ENCODE measurements at places on chromosomes 11 and 22. TPM values are rescaled to one million over a fixed set of nuclear protein-coding genes. Genes with fewer than 3 reads are reported as not detected.
A peak's percentile ranks its signal among the peaks of the same experiment; 100 is the strongest.

DNA sequence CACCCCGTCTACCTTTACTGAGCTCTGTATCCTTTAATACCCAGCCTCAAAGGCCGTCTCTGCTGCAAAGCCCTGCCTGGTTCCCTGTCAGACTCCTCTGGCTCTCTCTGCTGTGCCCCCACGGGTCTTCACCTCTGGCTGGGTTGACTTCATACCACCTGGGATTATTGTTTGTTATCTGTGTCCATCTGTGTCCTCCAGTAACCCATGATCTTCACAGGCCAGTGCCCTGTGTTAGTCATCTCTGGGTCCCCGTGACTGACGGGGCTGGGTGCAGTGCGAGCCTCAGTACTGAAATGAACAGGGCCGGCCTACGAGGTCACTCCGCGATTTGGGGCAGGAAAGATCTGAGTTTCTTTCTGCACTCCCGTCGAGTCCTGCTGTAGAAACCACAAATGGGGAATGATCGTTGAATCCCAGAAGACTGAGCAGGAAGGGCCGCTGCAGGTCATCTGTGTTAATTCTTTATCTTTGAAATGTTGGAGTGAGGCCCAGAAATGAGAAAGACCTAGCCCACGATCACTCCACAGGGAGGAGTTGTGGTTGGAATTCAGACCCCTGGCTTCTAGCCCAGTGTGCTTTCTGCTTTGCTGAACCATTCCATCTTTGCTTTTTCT, 12.3 kb upstream of the TUB start:
- H3K27me3 ChIP-seq, result peaks cover 36% of the 10 kb centered on the region
- DNase-seq, result peak; percentile 92
- peaks cover 18% of the 10 kb centered on the region for H3K4me1 ChIP-seq
- no peak overlapping the region for H3K4me3 ChIP-seq
- H3K36me3 ChIP-seq, result no peaks in the 10 kb centered on the region

DNA sequence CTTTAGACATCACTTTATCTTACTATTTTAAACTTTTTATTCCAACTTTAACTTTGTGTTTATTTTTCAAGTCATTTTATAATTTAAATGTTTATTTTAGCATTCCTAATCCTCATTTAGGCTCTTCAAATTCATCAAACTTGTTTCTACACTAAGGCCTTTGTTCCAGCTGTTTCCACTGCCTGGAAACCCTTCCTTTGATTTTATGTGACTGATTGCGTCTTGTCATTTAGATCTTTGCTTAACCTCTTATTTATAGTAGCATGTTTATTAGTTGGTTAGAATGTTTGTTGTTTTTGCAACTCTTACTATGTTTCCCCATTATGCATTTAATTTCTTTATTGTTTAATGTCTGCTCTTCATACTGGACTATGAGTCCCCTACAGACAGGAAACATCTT, 132.0 kb downstream of the FAM181B start:
- H3K4me3 ChIP-seq, result no peak overlapping the region
- H3K27ac ChIP-seq, result no peak overlapping the region
- DNase-seq, result no peak
- no peaks in the 10 kb centered on the region for H3K36me3 ChIP-seq

GRCh38 chr11:2466869-2467694, 22.3 kb downstream of the KCNQ1 start:
- DNase-seq, result no peak
- H3K36me3 ChIP-seq, result no peaks in the 10 kb centered on the region
- H3K4me3 ChIP-seq, result no peak overlapping the region
- H3K27me3 ChIP-seq, result no peaks in the 10 kb centered on the region
- no peak overlapping the region for H3K27ac ChIP-seq

GRCh38 chr22:25048659-25049647, 96.4 kb downstream of the KIAA1671 start:
- H3K27me3 ChIP-seq, result no peaks in the 10 kb centered on the region
- peak; percentile 18 for DNase-seq
- no peaks in the 10 kb centered on the region for H3K4me1 ChIP-seq
- H3K36me3 ChIP-seq, result no peaks in the 10 kb centered on the region
- H3K4me3 ChIP-seq, result no peak overlapping the region

- H3K4me3 ChIP-seq, result no peak overlapping the region
- no peaks in the 10 kb centered on the region for H3K36me3 ChIP-seq
- H3K27ac ChIP-seq, result no peak overlapping the region
- H3K27me3 ChIP-seq, result peaks cover 72% of the 10 kb centered on the region
Measured at GRCh38 chr11:8265681-8266241, 2.1 kb upstream of the LMO1 start.

GRCh38 chr22:29994027-29994715, 86.1 kb upstream of the HORMAD2 start:
- H3K4me3 ChIP-seq, result no peak overlapping the region
- peaks cover 3% of the 10 kb centered on the region for H3K36me3 ChIP-seq
- DNase-seq, result peak; percentile 92
- H3K27ac ChIP-seq, result peak overlapping the region; percentile 84

GRCh38 chr11:82883853-82884252, 16.4 kb downstream of the PRCP start:
- H3K27ac ChIP-seq, result no peak overlapping the region
- H3K4me3 ChIP-seq, result no peak overlapping the region
- H3K27me3 ChIP-seq, result no peaks in the 10 kb centered on the region
- no peaks in the 10 kb centered on the region for H3K36me3 ChIP-seq
- DNase-seq, result no peak

GRCh38 chr11:34856251-34856650, 59.9 kb downstream of the APIP start:
- H3K27ac ChIP-seq, result no peak overlapping the region
- no peaks in the 10 kb centered on the region for H3K36me3 ChIP-seq
- no peaks in the 10 kb centered on the region for H3K4me1 ChIP-seq
- H3K4me3 ChIP-seq, result no peak overlapping the region

DNA sequence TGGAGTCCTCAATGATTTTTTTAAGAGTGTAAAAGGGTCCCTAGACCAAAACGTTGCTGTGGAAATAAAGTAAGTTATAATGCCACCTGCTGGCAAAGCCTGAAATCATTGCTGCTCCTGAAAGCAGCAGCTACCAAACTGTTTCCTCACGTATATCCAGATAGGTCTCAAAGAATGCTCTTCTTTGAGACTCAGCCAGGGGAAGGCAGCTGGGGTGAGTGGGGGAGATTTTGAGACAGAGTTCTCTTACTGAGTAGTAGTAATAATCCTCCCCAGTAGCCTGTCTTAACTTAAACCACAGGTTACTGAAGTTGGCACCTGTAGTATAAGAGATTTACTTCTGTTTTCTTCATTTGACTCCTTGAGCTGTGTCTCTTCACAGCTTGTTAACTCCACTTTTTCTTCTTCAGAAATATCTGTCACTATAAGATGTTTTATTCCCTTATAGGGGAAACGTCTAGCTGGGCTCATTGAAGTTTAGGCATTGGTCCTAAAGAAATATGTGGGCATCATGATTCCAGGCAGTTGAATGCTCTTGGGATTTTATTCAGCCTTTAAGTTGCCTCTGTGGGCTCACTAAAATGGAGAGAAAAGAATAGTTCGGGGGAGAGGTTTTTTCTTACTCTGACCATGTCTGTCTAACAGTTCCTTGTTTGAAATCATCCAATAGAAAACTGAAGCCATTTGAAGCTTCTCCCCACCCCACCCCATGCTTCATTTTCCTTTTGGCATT, 77.9 kb downstream of the BTBD10 start:
- H3K4me1 ChIP-seq, result no peaks in the 10 kb centered on the region
- H3K27me3 ChIP-seq, result no peaks in the 10 kb centered on the region
- H3K4me3 ChIP-seq, result no peak overlapping the region
- H3K36me3 ChIP-seq, result peaks cover 26% of the 10 kb centered on the region
- DNase-seq, result peak; percentile 25

DNA sequence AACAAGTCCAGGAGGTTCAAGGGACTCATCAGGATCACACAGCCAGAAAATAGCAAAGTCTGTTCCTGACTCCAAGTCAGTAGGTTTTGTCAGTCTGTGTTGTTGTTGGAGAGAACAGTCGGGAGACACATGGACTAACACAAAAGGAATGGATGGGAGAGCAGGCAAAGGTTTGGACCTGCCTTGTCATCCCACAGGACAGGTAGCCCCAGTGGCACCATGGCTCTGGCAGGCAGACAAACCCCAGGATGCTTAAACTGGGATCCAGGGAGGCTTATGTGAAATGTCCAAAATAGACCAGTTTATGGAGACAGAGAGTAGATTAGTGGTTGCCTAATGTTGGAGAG, 201.6 kb upstream of the NAV2 start:
- peaks cover 35% of the 10 kb centered on the region for H3K27me3 ChIP-seq
- no peak overlapping the region for H3K27ac ChIP-seq
- no peak for DNase-seq
- H3K4me3 ChIP-seq, result no peak overlapping the region
- no peaks in the 10 kb centered on the region for H3K36me3 ChIP-seq

GRCh38 chr22:32539631-32540421, 65.2 kb downstream of the FBXO7 start:
- H3K36me3 ChIP-seq, result no peaks in the 10 kb centered on the region
- peak; percentile 55 for DNase-seq
- no peak overlapping the region for H3K27ac ChIP-seq
- peaks cover 14% of the 10 kb centered on the region for H3K27me3 ChIP-seq
- no peak overlapping the region for H3K4me3 ChIP-seq
- no peaks in the 10 kb centered on the region for H3K4me1 ChIP-seq

- no peak overlapping the region for H3K4me3 ChIP-seq
- no peaks in the 10 kb centered on the region for H3K4me1 ChIP-seq
- peak; percentile 7 for DNase-seq
Measured at GRCh38 chr11:2428322-2428795, 16.0 kb downstream of the TRPM5 start.

DNA sequence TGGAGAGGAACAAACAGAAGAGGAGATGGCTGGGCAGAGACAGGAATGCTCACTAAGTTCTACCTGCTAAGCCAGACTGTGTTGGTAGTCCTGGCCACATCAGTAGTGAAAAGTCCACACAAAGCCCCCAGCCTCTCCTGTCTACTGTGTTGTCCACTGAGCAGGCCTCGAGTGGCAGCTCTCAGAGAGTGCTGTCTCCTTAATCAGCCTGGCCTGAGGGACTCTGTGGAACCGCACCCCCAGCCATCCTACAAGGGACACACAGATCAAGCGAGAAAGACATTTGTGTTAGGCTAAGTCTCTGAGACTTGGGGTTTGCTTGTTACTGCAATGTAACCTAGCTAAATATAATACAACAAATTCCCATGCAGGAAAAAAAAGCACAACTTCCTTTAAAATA, 71.0 kb downstream of the PACSIN2 start:
- H3K4me1 ChIP-seq, result peaks cover 39% of the 10 kb centered on the region
- H3K4me3 ChIP-seq, result no peak overlapping the region
- H3K27ac ChIP-seq, result no peak overlapping the region
- DNase-seq, result no peak

- no peaks in the 10 kb centered on the region for H3K27me3 ChIP-seq
- no peak for DNase-seq
- no peaks in the 10 kb centered on the region for H3K4me1 ChIP-seq
Measured at GRCh38 chr11:47500121-47500520, 51.2 kb upstream of the RAPSN start.

DNA sequence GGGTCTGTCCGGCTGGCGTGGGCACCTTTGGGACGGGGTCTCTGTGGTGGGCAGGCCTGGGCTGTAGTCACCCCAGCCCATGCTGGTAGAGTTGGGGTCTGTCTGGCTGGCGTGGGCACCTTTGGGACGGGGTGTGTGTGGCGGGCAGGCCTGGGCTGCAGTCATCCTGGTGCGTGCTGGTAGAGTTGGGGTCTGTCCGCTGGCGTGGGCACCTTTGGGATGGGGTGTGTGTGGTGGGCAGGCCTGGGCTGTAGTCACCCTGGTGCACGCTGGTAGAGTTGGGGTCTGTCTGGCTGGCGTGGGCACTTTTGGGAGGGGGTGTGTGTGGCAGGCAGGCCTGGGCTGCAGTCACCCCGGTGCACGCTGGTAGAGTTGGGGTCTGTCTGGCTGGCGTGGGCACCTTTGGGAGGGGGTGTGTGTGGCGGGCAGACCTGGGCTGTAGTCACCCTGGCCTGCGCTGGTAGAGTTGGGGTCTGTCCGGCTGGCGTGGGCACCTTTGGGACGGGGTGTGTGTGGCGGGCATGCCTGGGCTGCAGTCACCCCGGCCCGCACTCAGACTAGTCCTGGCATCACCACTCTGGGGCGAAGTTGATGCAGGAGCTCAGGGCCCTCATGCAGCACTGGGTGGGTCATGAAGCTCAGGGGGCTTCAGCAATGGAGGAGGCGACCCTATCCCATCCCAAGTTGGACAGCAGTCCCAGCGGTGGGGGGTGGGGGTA, 19.3 kb downstream of the PRR33 start:
- H3K27ac ChIP-seq, result no peak overlapping the region
- peaks cover 8% of the 10 kb centered on the region for H3K4me1 ChIP-seq
- no peak overlapping the region for H3K4me3 ChIP-seq
- H3K36me3 ChIP-seq, result no peaks in the 10 kb centered on the region
- peaks cover 4% of the 10 kb centered on the region for H3K27me3 ChIP-seq
- no peak for DNase-seq

DNA sequence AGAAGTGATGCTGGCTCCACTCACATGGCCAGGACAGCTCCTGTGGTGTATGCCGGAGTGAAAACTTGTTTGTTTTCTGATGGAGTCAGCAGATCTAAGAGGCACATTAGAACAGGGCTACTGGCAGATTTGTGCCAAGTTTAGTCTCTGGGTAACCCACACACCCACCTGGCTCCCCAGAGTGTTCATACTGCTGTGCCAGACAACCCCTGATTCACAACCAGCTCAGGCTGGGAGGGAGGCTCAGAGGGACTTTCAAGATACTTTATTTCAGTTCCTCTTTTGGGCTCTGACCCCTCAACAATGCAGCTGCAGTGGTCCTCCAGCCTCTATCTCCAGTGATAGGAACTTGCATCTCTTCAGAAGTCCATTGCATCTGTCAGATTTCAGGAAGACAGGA, 8.5 kb downstream of the NTM start:
- H3K4me3 ChIP-seq, result no peak overlapping the region
- no peaks in the 10 kb centered on the region for H3K4me1 ChIP-seq
- peaks cover 41% of the 10 kb centered on the region for H3K27me3 ChIP-seq
- H3K27ac ChIP-seq, result no peak overlapping the region

The LRP4 gene
- total RNA-seq, result 19.0 TPM

The CTSW gene
- total RNA-seq, result not detected

The KCNQ1OT1 gene
- 2.5 TPM for total RNA-seq

The CD6 gene
- total RNA-seq, result 0.58 TPM

The CADM1 gene
- total RNA-seq, result 491 TPM

The RFPL3 gene
- total RNA-seq, result not detected

The CCDC116 gene
- total RNA-seq, result 0.22 TPM

The OR2D2 gene
- not detected for total RNA-seq

Data from astrocyte (in vitro differentiated cells and primary cell).